ENCODE measurements at places on chromosomes 5 and 9.
A peak's percentile ranks its signal among the peaks of the same experiment; 100 is the strongest.

DNA sequence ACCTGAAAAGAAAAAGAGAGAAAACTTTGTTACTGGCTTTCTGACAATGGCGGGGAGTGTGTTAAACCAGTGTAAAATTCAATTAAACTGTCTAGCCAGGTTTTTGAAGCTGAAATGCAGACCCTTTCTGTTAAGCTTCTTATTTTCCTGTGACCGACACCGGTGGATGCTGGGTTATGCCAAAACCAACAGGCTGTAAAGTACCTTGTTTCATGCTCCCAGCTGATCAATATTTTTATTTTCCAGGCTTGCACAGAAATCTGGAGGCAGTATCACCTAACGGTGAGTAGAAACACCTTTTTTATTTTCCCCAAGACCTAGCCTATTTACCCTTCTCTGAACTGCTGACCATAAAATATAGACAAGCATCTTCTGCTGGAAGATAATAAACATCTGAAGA lies 94.9 kb upstream of the GRHPR start:
- DNase-seq: no peak

GRCh38 chr5:150945947-150946346 lies 41.2 kb upstream of the ZNF300 start:
- DNase-seq: no peak

GRCh38 chr5:61869333-61869732 lies 436.7 kb upstream of the KIF2A start:
- no peak for DNase-seq

DNA sequence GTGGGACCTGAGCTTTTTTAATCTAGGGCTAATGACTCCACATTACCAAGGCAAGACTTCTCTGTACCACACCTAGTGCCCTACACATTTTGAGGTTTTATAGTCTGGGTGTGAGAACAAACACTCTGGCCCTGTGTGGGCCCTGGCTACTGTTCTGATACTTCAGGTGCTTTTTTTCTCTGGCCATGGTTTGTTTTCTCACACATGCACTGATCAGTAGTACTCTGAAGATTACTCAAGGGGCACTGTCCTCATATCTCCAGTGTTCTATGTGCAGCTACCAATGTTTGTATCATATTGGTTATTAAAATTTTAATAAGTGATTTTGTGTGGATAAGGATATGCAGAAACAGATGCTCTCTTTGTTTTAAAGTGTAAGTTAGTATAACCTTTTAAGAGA lies 5.9 kb upstream of the C9orf40 start:
- DNase-seq: no peak

DNA sequence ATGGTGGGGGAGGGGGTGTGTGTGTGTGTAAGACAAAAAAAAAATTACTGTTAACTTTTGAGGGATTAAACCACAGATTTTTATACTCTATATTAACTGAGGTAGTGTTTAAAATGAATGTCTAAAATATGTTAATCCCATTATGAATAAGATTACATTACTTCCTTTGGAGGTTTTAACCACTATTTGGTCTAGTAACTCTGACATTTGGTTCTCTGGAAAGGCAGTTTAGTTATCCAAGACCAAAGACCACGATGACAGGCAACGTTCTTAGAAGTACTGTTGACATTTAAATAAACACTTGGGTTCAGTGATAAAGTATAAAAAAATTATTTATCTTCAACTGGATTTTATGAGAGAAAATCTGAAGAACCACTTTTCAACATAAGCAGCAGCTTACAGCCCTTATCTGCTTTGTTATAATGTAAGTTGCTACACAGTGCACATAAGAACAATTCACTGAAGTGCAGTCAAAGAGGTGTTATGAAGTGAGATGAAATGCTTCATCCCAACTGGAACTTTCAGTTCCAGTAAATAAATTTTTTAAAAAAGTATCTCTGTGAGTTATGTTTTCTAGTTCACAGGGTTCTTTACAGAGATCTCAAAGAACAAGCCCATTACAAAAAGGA lies 94.5 kb downstream of the OSMR start:
- no peak for DNase-seq

DNA sequence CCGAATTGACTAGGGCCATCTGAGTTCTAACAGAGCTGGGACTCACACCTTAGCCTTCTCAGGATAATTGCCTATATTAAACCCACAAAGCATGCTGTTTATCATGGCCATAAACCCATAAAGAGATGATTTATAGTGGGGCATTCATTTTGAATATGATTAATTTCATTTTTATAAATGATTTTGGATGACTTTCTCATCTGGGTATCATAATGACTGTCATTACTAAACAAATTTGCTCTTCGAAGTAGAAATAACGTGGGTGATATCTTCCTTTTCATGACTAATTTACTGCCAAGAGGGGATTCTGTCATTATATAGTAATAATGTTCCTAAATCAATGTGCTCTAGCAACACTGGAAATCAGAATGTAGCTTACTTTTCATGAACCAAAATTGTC lies 498.2 kb downstream of the CDH12 start:
- DNase-seq: no peak

GRCh38 chr9:115207003-115207836 lies 89.3 kb upstream of the TNC start:
- DNase-seq: no peak

- DNase-seq: no peak
These were observed 8.2 kb downstream of the TENT4A start for GRCh38 chr5:6721442-6721841.

DNA sequence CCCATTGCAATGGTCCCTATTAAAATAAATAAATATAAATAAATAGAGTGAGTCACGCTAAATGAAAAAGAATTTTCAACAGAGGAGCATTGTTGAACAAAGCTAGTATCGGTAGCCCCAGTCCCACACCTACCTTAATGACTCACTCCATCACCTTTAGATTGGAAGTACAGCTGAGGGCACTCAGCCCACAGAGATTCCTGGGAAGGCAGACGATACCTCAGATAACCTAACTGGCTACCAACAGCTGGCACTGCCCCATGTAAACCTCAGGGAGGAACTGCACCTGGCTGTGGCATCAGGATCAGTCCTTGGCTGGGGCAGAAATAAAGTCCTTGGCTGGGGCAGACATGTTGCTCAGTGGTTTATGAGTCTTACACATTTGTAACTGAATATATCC lies 49.3 kb downstream of the SPRY4 start:
- no peak for DNase-seq

DNA sequence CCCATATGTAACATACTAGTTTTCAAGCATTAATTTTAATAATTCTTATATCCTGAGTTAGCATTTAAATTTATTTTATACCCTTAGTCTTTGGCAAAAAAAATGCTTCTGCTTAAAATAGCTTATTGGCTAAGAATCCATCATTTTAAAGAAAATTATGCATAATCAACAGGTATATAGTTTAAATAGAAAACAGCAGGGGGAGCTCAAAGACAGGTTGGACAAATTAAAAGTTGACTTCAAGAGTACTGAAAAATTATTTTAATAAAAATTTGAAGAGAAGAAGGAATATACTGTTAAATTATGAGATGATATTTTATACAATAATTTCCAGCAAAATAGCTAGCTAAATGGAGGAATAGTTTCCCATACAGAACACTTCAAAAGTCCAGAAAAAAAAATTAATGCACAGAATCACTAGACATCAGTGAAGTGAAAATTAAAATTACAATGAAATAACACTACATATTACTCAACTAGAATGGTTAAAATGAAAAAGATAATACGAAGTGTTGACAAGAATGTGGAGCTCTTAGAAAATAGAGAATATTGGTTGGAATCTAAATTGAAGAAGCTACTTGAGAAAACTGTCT lies 387.1 kb downstream of the PDE4D start:
- no peak for DNase-seq

DNA sequence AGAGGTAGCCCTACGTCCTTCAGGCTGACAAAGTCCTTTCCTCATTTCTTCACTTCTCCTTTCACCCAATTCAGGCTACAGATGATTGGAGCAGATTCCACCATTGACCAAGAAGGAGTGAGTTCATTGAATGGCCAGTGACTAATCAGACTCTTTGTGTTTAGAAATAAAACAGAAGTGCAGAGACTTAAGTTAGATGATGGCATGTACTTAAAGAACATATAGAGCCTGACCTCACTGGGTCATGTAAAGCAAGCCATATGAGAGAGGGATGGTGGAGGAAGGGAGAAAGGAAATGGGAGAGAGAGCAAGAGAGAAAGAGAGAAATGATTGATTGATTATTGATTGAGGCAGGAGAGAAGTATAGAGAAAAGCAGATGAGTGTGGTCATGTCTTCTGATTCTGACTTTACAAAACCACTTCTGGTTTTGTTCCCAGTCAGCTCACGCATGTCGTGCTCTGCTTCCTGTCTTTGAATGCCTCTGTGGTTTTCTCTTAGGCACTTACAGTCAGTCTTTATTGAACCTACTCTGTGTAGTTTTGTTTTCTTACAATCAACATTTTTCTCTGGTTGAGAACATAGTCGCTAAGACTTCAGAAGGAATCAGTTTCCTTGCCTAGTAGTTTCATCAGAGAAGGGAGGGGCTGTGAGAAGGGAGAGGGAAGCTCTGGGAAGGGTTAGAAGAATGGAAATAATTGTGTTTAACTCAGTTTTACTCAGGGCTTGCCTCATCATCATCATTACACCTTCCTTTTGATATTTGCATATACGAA lies 149.2 kb upstream of the KLF9 start:
- no peak for DNase-seq

GRCh38 chr5:14745188-14745563 lies 80.7 kb downstream of the OTULIN start:
- DNase-seq: no peak

DNA sequence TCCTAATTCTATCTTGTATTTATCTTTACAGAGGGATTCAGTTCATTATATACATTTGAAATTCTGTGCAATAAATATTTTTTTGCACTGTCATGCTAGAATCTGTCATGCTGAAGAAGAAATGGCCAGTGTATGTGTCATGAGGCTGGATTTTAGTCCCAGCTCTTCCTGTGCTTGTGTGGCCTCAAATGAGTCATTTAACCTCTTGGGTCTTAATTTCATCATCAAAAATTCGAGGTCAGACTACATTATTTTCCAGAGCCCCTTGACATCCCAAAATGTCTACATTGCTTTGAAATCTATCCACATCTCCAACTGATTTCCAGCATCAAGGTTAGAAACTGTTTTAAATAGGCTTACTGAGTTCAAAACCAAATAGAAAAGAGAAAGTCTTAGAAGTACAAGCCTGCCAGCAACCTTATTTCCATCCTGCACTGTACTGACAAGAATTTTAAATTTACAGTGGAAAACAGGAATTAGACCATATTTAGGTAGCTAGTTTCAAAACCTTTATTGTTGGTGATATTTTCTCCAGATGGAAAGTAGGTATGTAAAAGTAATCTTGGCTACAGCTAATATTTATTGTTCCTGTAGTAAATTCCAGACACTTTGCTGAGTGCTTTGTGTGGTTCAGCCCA lies 96.7 kb upstream of the MAMDC2 start:
- DNase-seq: peak; percentile 76

DNA sequence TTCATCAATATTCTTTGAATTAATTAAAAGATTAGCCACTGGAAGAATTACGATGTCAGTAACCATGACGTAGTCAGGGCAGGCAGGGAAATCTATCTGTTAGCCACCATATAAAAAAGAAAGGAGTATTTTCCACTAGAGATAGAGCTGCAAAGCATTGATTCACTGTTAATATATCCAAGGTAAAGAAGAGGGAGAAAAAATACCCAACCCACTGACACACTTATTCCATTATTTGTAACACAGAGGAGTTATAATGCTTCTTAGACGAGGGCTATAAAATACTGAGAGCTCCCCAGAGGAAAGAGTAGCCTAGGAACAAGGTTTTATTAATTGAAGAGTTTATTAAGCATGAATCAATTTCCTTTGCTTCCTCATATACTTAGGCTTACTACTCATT lies 382.2 kb upstream of the CDH6 start:
- DNase-seq: no peak

DNA sequence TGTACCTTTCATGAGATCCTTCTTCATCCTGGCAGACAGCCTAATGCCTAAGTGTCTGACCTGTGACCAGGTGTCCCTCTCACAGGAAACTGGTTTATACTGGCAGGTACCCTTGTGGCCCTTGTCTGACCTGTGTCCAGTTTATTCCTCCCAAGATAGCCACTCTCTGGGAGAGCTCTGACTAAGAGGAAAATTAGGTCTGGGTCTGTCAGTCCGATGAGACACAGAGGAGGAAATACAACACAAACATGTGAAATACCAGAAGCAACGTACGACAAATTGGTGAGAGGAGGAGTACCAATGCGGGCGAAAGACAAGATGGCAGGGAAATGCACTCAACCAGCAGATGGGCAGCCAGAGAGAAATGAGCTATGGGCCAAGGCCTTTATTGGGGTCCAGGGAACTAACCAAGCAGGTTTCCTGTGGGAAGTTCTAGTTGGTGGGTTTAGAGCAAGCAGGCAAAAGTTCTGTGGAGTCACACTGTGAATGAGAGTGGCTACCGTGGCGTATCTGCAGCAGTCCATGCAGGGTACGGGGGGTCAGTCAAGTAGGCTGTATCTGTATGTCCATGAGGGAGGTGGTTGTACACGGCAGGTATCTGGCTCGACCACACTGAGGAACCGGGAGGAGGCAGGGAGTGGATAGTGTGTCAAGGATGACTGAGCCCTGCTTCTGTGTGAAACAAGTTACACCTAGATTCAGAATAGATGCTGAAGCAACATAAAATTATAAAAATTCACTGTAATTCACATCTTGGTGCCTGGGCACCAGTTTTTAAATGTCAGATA lies 109.0 kb downstream of the MLLT3 start:
- DNase-seq: no peak

DNA sequence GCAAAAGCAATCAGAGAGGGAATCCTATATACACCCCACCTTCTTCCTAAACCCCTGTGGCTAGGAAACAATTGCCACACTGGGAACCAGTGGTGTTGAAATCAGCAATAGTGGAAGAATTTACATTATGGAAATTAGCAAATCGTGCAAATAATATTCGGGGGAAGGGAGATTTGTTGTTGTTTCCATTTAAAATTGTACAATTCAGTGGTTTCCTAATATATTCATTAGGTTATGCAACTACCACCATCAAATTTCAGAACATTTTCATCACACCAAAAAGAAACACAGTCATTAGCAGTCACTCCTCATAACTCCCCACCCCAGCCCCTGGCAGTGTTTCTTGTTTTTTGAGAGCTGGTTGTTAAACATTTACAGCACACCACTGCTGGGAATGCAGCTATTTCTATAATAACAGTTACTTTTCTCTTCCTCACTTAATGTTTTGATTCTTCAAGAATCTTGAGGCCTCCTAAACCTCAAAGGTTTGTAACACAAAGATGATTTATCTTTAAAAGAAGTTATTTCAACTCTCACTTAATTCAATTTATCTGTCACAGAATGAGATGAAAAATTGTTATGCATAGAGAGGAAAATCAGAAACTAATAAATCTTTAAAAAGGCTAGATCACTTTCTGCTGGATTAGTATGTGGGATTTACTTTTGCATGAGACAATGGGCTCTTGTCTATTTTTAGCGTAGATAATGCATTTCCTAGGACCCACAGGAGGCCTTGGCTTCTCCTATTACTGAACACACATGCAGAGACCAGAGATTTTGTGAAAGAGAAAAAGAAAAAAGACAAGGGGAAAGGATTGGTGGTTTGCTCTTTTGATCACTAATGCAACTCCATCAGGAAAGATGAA lies 91.8 kb upstream of the DAPK1 start:
- no peak for DNase-seq

GRCh38 chr5:2752821-2753439 lies 1.5 kb upstream of the IRX2 start:
- DNase-seq: no peak
